ENCODE measurements at places on chromosomes 2 and 18.
A peak's percentile ranks its signal among the peaks of the same experiment; 100 is the strongest.

GRCh38 chr2:136062066-136062837 lies 55.7 kb downstream of the CXCR4 start:
- DNase-seq, result no peak

DNA sequence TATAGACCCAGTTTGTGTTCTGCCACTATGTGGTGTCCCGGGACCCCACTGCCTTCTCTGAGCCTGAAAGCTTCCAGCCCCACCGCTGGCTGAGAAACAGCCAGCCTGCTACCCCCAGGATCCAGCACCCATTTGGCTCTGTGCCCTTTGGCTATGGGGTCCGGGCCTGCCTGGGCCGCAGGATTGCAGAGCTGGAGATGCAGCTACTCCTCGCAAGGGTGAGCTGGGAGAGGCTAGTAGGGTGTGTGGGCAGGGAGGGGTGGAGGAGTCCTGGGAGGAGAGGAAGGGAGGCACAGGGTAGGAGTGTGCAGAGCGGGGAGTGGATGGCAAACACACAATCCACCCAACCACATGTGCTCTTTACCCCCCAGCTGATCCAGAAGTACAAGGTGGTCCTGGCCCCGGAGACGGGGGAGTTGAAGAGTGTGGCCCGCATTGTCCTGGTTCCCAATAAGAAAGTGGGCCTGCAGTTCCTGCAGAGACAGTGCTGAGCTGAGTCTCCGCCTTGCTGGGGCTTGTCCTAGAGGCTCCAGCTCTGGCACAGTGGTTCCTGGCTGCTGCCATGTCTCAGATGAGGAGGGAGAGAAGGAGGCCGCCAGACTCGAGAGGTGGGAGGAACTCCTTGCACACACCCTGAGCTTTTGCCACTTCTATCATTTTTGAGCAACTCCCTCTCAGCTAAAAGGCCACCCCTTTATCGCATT lies 16.9 kb downstream of the PRKAG3 start:
- no peak for DNase-seq

- no peak for DNase-seq
Measured at GRCh38 chr2:176613323-176613987, 344.2 kb downstream of the MTX2 start.

DNA sequence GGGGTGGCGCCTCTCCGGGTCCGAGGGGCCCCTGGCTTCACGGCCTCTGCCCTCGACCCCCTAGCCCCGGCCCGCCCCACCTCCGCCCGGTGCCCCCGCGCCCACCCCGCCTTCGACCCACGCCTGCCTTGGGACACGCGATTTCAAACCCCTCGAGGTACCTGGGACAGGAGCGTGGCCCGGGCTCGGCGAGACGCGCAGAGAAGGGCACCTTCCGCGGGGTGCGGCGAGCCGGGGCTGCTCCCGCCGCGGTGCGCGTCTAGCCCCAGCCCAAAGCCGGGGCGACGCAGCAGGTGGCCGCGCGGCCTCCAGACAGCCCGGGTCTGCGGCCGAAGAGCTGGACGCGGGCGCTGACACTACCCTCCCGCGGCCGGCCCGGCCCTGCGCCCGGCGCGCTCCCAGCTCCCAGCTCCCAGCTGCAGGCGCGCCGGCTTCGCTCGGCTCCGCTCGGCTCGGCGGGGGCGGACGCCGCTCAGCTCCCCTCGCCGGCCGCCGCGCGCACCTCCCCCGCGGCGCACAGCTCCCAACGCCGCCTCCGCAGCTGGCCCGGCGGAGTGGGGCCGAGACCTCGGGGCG lies at the start of gene CRACDL:
Gene CRACDL, minus strand, starts transcription at position 449 of the 576 bp plus-strand sequence. CDS start 89,425 bp downstream, outside the sequence.
- peak; percentile 9 for DNase-seq

GRCh38 chr2:170812710-170813600 lies 3.7 kb upstream of the GAD1 start:
- peak; percentile 83 for DNase-seq

Data from NCI-H2081 (cell line).